Left ventricle myocardium superior (tissue), 1 donor: ENCODE measurements at places on chromosomes 5 and 9. TPM values are rescaled to one million over a fixed set of nuclear protein-coding genes. Genes with fewer than 3 reads are reported as not detected.

Gene EGFLAM
- total RNA-seq, result 7.7 TPM

DNA sequence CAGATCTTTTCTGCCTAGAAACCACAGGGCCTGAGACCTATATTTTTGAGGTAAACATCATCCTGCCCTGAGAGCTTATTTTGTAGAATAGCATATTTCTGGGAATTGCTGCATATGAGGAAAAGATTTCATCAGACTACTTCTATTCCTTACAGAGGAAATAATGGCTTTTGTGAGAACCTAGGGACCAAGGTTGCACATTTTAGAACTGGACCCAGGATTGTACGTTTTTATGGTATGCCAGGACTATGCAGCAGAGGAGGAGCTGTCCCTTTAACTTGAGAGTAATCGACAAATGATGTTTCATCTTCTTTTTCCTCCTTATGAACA is 2.2 kb upstream of the ALDH1A1 start:
- no peak for DNase-seq

Gene FOXD4L4
- total RNA-seq, result not detected

DNA sequence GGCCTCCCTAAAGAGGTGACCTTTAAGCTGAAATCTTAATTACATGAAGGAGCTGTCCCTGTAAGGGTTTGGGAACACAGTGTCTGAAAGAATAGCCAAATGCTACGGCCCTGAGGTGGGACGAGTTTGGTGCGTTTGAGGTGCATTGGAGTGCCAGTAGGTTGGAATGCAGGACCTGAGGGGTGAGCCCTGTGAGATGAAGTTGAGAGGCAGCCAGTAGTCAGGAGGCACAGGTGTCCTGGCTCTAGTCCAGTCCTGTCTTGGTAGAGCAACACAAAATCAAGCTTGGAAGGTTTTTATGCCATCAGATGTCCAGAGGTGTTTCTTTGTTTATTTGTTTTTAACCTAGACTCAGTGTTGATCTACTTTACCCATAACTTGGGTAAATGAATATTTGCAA is 108.5 kb downstream of the ARHGAP26 start:
- no peak for DNase-seq

Gene PLAC8L1
- 0.45 TPM for total RNA-seq

- DNase-seq, result no peak
These were observed 4.5 kb downstream of the TTC23L start for GRCh38 chr5:34843497-34843896.

Gene PCYOX1L
- 2.6 TPM for total RNA-seq

DNA sequence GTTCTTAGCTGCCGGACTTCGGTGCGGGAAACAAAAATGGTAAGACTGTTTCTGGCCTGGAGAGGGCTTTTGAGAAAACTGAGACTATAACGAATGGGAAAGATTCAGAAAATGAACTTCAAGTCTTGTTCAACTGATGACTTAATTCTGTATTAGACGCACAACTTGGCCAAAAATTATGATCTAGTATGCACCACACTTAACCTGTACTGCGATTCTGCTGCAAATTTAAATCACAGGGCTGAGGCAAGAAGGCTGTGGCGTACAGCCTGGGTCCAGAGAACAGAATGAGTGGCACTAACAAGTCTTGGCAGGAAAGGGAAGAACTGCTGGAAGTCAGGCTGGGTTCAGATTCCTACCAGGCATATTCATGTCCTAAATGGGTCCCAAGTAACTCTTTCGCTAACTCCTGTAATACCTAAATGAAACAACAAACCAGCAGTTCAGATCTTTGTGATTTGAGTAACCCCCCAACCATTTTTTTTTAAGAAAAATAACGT is 781 bp upstream of the COL23A1 start:
- no peak for DNase-seq

Gene RGS7BP
- 6.4 TPM for total RNA-seq

- peak; percentile 72 for DNase-seq
These were observed 9.8 kb downstream of the FAM78A start for GRCh38 chr9:131266266-131267229.

- no peak for DNase-seq
These were observed 52.1 kb upstream of the AFAP1L1 start for GRCh38 chr5:149219584-149219983.

- no peak for DNase-seq
These were observed 711.0 kb downstream of the TLE4 start for GRCh38 chr9:80282766-80283165.

Gene NDUFS4
- 212 TPM for total RNA-seq

Gene LPAR1
- total RNA-seq, result 9.3 TPM
